ENCODE measurements at places on chromosomes 5 and 9. TPM values are rescaled to one million over a fixed set of nuclear protein-coding genes. Genes with fewer than 3 reads are reported as not detected.

DNA sequence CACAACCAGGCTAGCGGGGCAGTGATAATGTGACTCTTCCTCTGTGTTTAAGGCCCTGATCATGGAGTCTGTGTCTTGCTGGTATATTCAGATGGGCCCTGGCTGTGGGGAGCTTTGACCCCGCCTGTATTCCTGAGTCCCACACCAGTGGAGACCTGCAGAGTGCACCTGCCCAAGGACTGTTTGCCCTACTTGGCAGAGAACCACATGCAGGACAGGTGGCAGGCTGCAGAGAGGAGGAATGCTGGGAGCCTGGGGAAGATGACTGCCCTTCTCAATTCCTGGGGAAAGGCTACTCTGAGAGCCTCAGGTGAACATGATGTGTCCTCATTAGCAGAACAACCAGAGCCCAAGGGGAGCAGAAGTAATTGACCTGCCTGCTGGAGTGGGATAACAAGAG, 36.2 kb downstream of the IARS1 start:
- DNase-seq = no peak

DNA sequence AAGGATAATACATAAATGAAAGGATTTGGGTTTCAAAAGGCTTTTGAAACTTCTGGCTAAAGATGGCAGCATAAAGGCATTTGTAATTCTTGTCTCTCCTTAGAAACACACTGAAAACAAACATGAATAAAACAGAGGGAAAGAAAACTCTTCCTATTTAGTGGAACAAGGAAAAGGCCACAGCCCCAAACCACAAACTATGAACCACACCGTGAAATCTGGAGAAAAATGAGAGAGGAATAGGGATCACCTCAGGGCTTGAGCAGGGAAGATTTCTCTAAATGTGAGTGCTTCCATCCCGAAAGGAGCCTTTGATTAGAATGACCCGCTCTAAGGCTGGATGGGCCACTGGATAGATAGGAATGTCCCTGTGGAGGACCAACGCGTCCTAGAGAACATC, 119.6 kb downstream of the SEC61B start:
- DNase-seq = no peak

DNA sequence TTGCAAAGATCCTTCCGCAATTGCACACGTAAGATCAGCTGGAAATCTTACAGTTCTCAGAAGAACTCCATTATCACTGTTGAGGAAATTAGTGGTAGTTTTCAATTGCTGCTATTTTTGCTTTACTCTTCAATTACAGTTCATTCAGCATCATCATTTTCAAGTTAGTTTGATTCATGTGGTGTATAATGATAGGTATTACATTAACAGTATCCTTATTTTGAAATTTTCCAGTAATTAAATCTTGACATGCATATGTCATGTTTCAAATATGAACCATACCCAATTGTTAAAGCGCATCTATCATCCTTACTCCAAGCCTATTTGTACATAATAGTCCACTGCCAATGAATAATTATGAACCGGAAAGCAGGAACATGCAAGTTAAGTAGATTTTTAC, 60.3 kb downstream of the NR6A1 start:
- no peak for DNase-seq

DNA sequence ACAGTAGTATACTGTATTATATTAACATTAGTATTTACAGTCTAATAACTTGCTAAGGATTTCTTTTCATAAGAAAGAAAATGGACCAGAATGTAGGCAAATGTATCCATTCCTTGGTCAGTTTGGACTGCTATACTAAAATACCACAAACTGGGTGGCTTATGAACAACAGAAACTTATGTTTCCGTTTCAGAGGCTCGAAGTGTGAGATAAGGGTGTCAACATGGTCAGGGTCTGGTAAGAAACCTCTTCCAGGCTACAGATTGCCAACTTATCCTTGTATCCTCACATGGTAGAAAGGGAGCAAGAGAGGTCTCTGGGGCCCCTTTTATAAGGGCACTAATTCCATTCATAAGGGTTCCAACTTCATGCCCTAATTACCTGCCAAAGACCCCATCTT, 9.2 kb upstream of the ESM1 start:
- no peak for DNase-seq

DNA sequence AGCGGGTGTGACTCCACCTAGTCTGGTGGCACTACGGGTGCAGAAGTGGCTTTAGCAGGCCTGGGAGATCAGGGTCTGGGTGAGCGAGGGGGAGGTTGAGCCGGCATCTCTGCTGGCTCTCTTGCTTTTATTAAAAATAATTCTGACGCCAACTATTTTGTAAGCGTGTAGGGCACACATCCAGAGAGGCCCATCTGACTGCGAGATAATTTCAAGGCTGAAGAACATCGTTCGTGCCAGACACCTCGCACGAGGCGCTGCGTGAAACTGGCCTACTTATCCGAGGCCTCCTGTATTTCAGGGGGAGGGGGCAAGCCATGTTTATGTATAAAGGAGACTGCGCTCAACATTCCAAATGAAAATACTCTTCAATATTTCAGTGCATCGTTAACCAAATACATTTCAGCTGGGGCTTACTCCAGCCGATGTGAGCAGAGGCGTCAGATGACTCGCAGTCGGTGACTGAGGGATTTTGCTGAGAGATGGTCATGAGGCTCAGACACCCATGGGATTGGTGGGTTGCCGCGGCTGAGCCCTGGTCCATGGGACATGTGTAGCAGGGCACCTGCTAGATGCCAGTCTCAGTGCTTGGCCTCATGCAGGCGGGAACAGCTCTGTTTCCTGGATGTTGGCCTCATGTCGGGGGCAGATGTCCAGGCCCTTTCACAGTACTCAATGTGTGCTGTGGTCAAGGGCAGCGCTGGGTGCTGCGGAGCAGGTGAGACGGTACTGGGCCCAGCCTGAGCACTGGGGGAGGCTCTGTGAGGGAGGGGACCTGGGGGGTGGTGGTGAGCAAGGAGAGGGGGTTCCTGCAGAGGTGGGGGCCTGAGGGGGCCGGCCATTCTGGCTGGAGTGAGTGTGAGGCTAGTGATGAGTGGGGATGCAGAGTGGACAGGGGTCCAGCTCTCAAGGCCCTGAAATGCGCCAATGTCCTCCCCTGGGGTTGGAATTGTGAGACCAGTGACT, 201.5 kb downstream of the DAB2IP start:
- DNase-seq = peak; percentile 56

DNA sequence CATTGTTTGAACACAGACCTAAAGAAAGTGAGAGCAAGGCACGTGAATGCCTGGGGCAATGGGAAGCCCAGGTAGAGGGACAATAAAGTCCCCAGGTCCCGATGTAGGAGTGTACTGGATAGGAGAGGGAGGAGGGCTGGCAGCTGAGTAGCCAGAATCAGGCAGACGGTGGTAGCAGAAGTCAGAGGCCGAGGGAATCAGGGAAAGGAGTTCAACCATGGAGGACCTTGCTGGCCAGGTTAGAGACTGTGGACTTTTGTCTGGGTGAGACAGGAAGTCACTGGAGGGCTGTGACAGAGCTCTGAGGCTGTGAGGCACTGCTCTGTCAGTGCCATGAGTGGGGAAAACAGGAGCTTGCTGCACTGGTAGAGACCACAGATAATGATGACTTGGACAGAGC, 248.2 kb downstream of the EFNA5 start:
- no peak for DNase-seq

GRCh38 chr5:98982880-98983279, 54.1 kb upstream of the CHD1 start:
- DNase-seq = no peak

DNA sequence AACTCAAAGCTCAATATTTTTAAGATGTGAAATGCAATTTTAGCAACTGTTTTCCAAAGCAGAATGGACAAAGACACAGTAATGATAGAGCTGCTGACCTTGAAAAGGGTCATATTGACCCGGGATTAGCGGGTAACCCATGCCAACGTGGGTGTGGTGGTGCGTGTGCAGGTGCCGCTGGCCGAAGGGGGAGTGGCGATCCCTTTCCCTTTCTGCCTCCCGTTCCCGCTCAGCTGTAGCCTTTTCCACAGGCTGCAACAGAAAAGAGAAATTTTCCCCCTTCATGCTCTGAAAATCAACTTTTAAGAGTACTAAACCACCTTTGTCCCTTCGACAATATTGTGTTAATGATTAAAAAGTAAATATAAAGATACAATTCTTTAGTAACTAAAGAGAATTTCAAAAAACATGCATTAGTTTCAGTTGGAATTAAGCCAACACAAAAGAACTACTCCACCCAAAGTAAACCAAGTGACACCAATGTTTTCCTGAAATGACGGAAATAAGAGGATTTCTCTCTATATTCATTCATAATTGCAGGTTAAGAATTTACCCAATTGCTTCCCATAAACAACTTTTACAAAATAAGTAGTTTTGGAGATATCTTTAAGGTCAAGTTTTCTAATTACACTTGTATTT, 105.2 kb downstream of the ZNF608 start:
- DNase-seq = no peak

DNA sequence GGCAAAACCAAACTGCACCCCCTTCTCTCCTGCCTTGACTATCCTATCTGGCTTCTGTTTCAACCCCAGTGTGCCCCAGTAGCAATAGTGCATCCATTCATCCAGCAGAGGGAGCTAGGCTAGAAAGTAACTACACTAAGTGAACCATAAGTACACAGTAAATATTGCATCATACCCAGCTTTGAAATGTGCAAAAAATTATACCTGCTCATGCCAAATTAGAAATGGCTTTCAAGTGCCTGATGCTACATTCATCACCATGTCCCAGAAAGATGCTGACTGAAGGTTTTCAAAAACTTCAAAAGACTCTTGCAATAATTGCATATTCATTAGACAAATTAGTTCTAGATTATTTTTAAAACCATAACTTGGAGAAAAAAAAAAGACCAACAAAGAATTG, 153.5 kb downstream of the PRELID2 start:
- DNase-seq = peak; percentile 43

- no peak for DNase-seq
These were observed 523.8 kb downstream of the EFNA5 start for GRCh38 chr5:107146901-107147300.

- DNase-seq = no peak
These were observed 18.6 kb upstream of the PSAT1 start for GRCh38 chr9:78278177-78278777.

DNA sequence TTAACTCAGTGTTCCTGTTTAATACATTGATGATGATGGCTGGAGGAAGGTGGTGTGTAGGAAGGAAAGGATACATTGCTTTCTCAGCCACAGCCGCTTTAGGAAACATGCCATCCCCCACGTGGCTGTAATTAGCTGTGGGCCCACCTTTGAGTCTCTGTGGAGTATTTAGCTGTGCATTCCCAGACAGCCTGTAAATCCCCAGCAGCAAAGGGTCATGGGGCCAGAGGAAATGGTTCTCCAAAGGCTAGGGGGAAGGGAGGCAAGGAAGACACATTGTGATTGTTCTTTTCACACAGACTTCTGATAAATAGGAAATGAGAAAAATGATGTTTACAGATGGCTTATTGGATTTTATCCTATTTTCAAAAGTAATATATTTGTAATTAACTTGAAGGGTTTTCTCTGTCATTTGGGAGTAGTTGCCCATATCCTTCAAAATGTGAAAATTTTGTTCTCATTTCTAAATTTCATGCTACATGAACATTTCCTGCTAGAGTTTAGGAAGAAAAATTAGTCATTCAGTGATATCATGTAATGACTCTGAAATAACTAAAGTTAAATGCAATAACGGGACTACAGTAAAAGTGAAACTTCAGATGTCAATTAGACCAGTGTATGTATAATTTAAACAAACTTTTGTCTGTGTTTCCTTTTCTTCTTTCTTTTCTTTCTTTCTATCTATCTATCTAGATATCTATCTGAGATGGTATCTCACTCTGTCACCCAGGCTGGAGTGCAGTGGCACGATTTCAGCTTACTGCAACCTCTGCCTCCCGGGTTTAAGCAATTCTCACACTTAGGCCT, 24.3 kb upstream of the F2R start:
- peak; percentile 36 for DNase-seq

- peak; percentile 78 for DNase-seq
These were observed 10.1 kb downstream of the TMEM252 start for GRCh38 chr9:68530618-68531017.

DNA sequence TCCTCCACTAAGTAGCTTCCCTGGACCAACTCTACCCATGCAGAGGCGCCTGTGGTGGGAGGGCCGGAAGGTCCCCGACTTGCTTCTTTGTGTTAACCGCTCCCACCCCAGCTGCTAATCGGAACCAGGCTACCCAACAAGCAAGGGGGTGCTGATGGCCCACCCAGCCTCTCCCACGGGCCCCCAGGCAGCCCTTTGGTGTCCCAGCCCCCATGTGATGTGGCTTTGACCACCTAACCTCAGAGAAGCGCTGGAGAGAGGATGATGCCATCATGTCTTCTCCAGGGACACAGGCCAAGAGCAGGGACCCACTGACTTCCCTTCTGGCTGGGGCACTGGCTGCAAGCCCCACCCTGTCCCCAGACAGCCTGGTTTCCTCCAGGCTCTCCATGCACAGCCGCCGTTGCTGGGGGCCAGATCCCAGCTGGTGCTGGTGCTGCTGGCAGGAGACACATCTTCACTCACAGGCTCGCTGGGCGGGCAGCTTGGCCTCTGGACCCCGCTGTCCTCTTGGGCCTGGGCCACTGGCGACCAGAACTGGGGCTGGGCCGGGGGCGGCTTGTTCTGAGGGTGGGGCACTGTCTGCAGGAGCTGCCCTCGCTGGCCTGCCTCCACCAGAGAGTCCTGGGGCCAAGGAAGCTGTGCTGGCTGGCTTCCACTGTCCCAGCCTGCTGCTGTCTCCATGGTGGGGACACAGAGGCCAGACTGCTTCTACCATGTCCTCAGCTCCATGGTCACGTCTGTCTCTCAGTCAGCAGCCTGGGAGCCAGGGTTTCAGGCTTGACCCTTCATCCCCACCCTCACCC, 27.8 kb downstream of the LAMC3 start:
- no peak for DNase-seq

- no peak for DNase-seq
These were observed 661.1 kb downstream of the PTPRD start for GRCh38 chr9:9951556-9952160.

GRCh38 chr9:130680836-130681768, 12.5 kb upstream of the EXOSC2 start:
- peak; percentile 54 for DNase-seq

DNA sequence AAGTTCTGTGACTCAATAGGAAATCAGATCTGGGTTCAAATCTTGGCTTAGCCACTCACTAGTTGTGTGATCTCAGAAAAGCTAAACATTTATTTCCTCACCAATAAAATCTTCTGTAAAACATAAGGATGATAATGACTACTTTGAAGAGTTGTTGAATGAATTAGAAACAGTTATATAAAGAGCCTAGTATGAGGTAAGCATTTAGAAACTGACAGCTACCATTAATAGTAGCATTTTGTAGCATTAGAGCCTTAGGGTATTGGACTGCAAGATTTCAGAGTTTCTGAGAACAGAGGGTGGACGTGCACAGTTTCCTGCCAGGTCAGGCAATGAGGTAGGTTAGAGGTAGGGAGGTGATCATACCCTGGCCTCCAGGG, 293.2 kb downstream of the CWC27 start:
- no peak for DNase-seq

- no peak for DNase-seq
These were observed 85.8 kb upstream of the FCN2 start for GRCh38 chr9:134794663-134795370.

- DNase-seq = no peak
These were observed 4.8 kb upstream of the F2RL1 start for GRCh38 chr5:76813982-76814562.

The OBP2B gene
- 0.38 TPM for polyA plus RNA-seq

The HAVCR1 gene
- polyA plus RNA-seq = not detected

The TPD52L3 gene
- polyA plus RNA-seq = not detected

The C5orf47 gene
- 0.15 TPM for polyA plus RNA-seq

The ROPN1L gene
- 0.15 TPM for polyA plus RNA-seq

The GADD45G gene
- 37.3 TPM for polyA plus RNA-seq

The NR5A1 gene
- polyA plus RNA-seq = 0.04 TPM

The HRH2 gene
- 34.6 TPM for polyA plus RNA-seq
